Stimulated activated CD8-positive, alpha-beta memory T cell treated with anti-CD3 and anti-CD28 coated beads, Interleukin-7, amount 100 ng/mL, for 1 hour (primary cell): ENCODE measurements at places on chromosomes 12 and 14.

DNA sequence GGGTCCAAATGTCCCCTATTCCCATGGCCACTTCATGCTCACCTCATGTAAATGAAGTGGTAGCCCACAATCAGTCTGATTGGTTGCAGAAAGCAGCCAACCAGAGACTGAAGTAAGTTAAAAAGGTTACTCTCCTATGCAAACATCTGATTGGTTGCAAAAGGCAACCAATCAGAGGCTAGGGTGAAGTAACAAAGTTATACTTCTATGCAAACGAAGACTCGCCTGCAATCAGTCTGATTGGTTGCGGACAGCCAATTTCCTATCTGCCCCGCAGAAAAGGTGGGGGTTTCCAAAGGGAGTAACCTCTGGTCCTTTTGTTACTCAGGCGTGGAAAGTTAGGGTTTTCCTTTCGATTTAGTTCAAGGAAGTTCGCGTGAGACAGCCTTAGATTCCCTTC, 208.1 kb upstream of the NEDD1 start:
- no peak for DNase-seq

DNA sequence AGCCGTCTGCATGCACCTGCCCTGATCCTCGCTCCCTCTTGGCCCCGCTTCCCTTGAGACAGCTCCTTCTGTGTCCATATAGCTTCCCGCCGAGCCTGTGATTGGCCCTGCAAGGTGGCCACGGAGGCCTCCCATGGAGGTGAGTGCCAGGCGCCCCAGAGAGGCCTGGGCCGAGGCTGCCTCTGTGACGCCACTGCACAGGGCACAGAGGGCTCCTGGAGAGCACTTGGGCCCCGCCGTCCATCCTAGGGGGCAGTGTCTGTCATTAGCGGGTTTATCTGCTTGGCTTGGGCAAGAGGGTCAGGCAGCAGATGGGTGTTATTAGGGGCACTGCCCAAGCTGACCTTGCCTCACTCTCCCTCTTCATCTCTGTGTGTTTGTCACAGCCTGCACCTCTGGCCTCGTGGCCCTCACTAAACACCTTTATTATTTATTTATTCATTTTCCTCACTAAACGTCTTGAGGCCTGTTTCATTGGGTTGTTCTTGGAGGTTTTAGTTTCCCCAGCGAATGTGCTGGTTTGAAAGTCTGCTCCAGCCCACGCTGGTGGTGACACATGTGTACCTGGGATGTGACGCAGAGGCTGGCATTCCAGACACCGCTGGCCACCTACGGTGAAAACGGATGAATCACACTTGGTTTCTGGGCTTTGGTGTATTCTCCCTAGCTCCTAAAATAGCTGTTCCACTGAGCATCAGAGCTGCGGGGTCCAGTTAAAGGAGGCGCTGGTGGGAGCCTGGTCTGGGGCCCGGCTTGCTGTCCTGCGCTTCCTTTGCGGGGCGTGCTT, 5.9 kb downstream of the ZFYVE21 start:
- DNase-seq, result no peak

GRCh38 chr12:112252184-112252583, 126.8 kb downstream of the TRAFD1 start:
- no peak for DNase-seq

GRCh38 chr14:24948261-24948847, 101.6 kb downstream of the STXBP6 start:
- DNase-seq, result no peak

DNA sequence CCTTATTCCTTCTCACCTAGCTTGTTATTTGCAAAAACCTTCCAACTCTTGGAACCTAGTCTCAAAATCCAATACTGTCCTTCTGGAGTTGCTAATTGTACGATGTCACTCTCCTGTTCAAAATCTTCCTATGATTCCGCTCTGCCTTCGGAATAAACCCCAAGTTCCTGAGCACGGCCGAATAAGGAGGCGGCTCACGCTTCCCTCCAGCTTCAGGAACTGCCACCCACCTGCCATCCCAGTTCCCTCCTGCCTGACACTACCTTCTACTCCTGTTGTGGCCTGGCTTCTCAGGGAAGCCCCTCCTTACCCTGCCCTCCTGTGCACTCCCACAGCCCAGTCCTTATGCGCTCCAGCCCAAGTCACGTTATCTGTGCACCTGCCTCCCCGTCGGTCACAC, 73.2 kb downstream of the SETD3 start:
- DNase-seq, result no peak

DNA sequence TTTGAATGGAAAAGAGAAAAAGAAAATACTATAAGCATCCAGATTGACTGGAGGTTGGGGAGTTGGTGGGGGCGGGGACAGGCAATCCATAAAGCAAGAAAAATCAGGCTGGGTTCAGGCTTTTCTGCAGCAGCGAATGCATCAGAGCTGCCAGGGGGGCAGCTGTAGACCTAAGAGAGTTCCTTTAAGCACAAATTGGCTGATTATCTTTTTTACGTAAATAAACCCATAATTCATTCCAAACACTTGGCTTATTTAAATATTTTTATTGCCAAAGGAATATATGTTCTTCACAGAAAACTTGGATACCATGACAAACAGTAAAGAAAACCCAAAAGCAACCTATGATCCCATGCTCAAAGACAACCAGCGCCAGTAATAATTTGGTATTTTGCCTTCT, 10.2 kb downstream of the BDKRB2 start:
- no peak for DNase-seq

- DNase-seq, result no peak
Observed at GRCh38 chr14:67999705-68000384, 180.3 kb downstream of the RAD51B start.

DNA sequence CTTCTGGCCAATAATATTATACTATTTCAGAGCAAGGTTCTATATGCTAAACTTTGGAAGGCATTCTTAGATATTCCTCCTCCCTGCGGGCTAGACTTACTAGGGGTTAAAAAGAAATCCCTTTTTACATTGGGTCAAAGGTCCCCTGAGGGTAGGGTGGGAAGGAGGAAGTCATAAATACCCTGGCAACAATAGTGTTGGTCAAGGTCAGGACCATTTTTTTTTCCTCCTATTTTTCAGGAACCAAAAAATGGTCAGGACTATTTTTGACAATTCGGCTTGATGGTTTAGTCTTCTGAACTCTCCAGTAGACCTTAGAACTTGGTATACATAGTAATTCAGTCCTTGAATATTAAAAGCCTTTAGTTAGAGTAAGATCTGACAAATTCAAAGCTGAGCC, 4.5 kb upstream of the NANOG start:
- no peak for DNase-seq

DNA sequence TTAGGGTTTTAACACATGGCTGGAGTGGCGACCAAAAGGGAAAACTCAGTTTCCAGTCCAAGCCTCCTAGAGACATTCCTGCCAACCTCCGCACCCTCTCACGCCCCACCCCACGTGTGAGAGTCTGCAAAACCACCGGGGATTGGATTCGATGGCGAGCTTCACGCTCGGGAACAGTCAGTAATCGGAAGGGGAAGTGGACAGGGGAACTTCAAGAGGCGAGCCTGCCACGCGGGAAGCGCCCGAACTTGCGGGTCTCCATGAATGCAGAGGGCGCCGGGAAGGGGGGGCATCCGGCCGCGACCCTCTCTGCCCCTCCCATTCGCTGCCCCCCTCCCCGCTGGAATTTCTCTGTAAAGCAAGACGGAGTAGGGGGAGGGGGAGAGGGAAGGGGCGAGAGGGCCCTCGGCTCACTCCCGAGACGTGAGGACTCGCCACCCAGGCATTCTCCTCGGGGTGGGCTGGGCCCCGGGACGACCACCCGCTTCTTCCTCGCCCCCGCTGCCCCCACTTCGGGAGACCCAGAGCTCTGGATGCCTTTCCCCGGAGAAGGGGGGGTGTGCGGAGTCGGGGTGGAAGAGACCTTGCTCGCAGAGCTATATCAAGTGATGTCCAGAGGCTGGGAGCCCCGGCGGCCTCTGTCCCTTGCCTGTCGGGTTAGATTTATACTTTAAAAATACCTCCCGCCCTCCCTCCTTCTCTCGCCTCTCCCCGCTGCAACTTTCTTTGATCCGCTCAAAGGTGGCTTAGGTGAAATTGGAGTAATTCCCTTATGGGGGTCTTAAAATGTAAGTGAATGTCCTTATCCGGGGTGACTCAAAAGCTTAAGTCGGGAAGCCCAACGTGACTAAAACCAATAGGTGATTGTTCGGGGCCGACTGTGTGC, 2.5 kb upstream of the CCND2 start:
- DNase-seq, result no peak

DNA sequence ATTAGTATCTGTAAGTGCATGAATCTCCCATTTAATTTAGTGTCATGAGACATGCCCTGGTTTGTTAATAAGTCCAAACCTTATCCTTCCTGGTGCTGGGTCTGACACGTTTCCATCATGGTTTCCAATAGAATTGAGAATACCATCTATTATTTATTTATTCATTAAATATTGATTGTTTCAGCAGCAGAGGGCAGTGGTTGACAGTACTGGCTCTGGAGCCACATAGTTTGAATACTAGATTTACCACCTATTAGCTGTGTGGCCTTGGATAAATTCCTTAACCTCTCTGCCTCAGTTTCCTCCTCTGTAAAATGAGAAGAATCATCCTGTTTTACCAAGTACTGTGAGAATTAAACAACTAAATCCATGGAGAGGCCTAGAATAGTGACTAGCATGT, 941 bp upstream of the STAB2 start:
- no peak for DNase-seq

- no peak for DNase-seq
Observed at GRCh38 chr14:32606301-32606700, 277.2 kb downstream of the AKAP6 start.

DNA sequence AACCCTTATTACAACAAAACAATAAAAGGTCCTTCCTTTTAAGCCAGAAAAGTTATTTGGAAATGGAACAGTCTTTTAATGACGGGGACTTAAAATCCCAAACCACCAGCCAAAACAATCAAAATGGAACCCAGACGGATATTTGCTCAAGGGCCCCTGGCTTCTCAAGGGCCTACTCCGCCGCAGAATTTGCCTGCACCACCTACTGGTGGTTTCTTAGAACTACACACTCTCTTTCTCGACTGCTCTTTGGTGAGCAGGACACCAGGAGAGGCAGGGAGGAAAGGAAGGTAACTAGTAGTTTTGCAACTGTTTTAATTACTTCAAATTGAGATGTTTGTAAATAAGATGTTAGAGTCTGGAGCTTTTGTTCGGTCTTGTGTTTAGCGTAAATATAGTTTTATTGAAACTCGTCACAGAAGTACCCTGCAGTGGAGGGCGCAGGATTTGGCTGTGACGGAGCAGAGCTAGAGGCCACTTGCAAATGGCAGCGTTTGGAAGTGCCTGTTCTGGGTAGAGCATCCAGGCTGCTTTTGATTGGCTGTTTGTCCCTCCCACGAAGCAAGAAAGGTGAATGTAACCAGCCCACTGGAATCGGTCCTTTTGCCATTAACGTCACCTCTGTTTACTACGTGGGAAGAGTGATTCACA, 238.5 kb downstream of the CACNA1C start:
- DNase-seq, result no peak

- DNase-seq, result no peak
Observed at GRCh38 chr12:64781280-64782190, 22.3 kb upstream of the GNS start.

DNA sequence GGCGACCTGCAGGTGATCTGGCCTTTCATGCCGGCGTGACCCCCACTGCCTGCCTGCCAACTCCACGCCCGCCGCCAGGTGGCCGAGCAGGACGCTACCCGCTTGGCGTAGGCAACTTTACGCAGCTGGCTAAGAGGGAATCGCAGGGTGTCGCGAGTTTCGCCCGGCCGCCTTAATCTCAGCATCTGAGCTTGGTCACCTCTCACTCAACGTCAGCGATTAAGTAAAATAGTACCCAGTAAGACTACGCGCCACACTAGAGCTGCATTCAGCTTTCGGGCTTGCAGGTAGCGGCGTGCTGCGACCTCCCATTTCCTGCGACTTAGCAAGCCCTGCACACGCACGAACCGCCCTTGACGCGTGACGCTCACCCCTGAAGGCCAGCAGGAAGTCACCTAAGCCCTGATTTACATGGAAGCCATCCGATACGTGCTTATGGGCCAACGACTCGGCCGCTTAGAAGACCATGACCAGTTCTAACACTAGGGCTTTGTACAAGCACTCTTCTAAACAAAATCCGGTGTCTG, 33.2 kb downstream of the WBP11 start:
- DNase-seq, result peak; percentile 75

GRCh38 chr14:28746247-28746646, 20.3 kb upstream of the FOXG1 start:
- DNase-seq, result no peak
